ENCODE measurements at places on chromosomes 11 and 22.

- no peak for DNase-seq
Measured at GRCh38 chr11:73269459-73270015, 2.6 kb upstream of the P2RY6 start.

DNA sequence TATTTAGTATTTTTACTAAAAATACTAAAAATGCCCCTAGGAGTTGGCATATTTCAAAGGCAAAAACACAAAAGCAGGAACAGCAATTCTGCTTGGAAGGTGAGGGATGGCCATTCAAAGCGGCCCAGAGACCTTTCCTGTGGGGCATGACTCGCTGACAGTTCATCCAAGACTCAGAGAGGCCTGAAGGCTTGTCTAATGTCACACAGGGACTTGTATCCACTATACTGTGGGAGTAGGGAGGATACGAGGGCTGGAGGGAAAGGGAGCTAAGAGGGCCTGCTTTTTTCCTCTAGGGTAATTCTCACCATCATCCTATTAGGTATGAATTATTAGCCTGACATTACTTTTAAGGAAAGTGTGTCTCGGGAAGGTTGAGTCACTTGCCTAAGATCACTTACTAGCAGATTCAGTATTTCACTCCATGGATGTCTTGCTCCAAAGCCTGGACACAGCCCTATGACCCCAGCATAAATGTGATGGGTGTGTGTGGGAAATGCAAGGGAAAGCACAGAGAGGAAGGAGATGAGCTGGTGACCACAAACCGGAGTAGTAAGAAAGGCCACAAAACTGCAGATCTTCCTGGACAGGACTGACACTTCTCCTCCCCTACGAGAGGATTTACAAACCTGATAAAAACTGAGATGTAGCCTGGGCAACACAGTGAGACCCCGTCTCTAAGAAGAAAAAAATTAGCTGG lies 16.7 kb upstream of the UCP3 start:
- no peak for DNase-seq

DNA sequence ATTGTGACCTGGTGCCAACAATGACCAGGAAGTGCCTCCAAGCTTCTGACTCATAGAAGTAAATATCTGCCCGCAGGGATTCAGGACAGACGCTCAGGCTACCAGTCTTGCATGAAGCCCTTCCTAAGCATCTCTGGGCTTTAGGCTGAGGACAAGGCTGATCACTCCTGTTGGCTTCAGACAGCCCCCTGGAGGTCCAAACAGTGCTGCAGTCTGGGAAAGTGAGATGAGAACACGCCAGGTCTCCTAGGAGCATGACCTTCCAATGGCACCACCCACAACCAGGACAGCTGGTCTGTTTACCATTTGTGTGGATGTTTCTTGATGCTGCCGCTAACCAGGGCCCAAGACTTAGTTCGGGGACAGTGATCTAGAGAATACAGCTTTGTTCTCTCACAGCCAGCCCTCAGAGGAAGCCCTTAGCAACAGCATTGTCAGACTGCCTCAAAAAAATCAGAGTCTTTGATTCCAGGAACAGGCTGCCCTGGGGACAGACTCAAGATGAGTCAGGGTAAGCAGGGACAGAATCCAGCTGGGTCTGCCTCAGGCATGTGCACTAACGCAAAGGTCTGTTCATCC lies 111.2 kb downstream of the ZNF280B start:
- no peak for DNase-seq

- DNase-seq: no peak
Measured at GRCh38 chr22:36998620-36999351, 20.5 kb downstream of the TST start.

DNA sequence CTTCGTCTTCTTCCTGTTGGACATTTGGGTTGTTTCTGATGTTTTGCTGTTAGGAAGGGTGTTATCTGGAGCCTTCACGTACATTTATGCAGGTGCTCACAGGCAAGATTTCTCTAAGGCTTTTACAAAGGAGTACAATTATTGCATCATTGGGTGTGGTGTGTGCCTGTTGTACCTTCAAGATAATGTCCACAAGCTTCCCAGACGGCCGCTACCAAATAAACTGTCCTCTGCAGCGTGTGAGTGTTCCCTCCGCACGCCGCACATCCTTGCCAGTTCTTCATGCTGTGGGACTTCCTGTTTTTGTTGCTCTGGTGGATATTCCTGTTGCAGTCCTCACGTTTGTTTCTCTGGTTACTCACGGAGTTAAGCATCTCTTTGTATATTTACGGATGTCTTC lies 133.3 kb downstream of the TBC1D22A start:
- DNase-seq: no peak

- no peak for DNase-seq
Measured at GRCh38 chr11:15327786-15328231, 213.1 kb downstream of the INSC start.

DNA sequence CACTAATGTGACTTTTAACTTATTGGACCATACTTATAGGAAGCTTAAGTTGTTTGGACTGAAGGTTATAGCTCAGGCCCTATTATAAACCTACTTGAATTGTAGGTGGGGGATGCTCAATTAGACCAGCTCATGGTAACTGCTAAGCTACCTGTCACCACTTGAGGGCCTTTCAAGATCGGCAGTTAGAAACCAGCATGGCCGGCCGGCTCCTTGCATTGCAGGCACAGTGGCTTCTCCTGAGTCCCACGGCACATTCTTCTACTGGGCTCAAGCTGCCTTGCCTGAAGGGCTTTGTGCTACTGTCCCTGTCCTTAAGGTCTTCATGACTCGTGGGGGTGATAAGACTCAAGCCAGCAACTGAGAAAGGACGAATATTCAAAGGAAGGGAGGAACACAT lies 70.8 kb downstream of the TBC1D22A start:
- no peak for DNase-seq

GRCh38 chr22:25419247-25420113 lies 145.0 kb upstream of the GRK3 start:
- DNase-seq: no peak

- DNase-seq: no peak
Measured at GRCh38 chr11:127816962-127817361, 770.4 kb downstream of the ETS1 start.

- DNase-seq: no peak
Measured at GRCh38 chr11:26399336-26399735, 67.4 kb downstream of the ANO3 start.

DNA sequence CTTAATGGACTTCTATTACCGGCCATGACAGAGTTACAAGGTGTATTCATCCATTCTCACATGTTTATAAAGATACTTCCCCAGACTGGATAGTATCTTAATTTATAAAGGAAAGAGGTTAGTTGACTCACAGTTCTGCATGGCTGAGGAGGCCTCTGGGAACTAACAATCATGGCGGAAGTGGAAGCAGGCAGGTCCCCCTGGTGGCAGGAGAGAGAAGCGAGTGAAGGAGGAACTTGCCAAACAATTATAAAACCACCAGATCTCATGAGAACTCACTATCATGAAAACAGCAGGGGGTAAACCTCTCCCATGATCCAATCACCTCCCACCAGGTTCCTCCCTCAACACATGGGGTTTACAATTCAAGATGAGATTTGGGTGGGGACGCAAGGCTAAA lies 170.0 kb upstream of the PDGFD start:
- no peak for DNase-seq

DNA sequence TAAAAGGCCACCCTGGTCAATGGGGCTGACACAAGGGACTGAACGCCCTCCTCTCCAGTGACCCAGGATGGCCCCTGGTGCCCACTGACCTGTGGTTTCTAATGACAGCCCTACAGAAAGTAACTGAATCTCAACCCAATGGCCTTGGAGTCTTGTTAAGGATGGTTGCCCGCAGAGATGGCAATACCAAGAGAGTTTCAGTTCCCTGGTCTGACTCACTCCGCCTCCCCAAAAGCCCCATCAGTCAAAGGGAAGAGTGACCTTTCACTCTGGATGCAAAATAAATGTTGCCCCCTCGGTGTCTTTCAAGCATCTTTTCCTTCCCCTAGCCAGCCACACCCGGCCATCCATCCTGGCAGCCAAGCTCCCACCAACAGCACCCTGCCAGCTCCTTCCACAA lies 57.7 kb upstream of the ISX start:
- DNase-seq: no peak

GRCh38 chr11:12546660-12547059 lies 127.6 kb upstream of the TEAD1 start:
- DNase-seq: no peak

DNA sequence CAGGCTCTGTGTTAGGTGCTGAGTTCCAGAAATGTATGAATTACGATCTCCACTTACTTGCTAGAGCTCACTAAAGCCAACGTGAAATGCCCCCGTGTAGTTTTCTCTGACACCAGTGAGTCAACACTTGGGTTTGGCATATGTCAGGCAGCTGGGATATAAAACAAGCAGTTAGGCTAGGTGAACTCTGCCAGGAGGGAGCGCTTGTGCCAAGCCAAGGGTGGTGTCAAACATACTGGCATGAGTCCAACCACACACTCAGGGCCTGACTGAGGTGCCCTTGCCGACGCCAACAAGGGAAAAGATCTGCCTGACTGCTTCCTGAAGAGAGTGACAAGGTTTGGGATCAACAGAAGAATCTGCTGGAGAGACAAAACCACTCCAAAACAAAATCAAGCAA lies 167.8 kb upstream of the NARS2 start:
- DNase-seq: no peak

DNA sequence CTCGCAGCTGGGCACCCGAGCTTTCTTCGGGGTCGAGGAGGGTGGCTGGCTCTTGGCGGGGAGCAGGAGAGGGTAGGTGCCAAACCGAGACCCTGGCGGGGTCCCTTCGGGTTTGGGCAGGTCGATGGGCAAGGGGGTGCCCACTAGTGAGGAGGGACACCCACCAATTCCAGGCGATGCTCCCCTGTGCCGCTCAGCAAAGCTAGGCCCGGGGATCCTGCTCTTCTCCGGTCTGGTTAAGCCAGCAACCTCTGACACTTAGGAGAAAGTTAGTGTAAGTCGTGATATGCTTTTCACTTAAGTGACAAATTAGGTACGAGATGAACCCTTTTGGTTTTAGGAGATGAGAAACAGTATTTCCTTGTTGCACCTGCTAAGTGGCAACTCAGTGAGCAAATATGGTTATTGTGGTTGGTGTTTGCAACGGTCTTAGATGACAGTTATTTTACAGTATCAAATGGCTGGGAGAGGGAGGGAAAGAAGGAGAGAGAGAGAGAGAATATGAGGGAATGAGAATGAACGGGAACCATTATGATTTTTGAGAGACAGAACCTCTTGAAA lies 565 bp downstream of the NUCB2 start:
- DNase-seq: no peak

GRCh38 chr11:127791844-127792243 lies 791.3 kb upstream of the KIRREL3 start:
- no peak for DNase-seq

DNA sequence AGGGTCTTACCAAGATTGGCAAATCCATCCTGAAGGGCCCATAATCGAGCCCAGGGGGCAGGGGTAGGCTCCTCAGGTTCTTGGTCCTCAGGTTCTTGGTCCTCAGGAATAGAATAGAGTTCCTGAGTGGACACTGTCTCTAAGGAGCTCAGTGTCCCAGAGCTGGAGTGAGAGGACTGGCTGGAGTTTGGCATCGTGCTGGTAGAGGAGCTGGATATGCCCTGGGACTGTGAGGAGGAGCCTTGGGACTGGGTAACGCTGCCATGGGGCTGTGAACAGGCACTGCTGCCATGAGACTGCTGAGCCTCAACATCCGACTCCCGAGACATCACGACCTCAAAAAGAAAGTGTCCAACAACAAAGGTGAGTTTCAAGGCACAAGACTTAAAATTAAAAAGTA lies 7.2 kb downstream of the CHEK2 start:
- DNase-seq: no peak

DNA sequence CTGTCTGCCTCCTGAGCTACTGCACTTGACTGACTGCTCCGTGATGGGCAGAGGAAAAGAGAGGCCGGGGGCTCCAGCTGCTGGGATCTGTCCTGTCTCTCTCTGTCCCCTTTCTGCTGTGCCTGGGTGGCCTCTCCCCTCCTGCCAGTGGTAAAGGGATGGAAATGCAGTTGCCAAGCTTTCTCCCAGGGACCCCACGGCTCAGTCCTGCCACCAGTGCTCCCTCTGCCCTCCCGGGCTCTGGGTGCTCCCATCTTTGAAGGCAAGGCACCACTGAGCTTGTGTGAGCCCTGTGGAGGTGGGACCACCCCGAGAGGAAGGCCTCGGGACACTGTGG lies 32.0 kb downstream of the NADSYN1 start:
- DNase-seq: no peak

- DNase-seq: no peak
Measured at GRCh38 chr22:26968859-26969523, 311.6 kb downstream of the MIAT start.

- DNase-seq: no peak
Measured at GRCh38 chr11:96088914-96089313, 165.0 kb upstream of the MTMR2 start.

GRCh38 chr11:92827132-92827531 lies 142.3 kb upstream of the MTNR1B start:
- no peak for DNase-seq

DNA sequence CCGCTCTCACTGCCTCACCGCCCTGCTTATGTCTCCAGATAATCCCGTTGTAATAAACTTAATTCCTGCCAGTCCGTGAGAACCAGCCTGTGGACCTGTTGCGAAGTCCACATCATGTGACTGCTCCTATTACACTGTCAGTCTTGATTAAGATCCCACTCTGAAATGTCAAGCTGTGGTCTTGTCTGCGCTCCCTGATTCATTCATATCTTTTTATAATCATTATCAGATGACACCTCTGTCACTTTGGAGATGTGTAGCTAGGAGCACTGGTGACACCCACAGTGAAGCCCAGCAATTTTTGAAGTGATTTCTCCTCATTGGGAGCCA lies 377.3 kb downstream of the TBC1D22A start:
- no peak for DNase-seq

- DNase-seq: peak; percentile 26
Measured at GRCh38 chr11:86218125-86219084, 26.1 kb upstream of the EED start.

DNA sequence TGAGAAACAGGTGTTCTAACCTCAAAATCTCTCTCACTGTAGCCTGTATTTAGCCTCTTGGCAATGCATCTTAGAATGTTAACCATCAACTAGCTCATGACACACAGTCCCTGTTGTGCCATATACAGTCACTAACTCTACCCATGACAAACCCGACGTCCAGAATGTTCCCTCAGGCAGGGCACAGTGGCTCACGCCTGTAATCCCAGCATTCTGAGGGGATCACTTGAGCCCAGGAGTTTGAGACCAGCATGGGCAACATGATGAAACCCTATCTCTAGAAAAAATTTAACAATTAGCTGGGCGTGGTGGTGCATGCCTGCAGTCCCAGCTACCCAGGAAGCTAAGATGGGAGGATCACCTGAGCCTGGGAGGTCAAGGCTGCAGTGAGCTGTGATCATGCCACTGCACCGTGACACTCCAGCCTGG lies 18.2 kb upstream of the CCDC34 start:
- DNase-seq: no peak

GRCh38 chr22:25109878-25110595 lies 89.6 kb upstream of the CRYBB3 start:
- no peak for DNase-seq

GRCh38 chr11:105282658-105283057 lies 143.1 kb upstream of the CARD18 start:
- no peak for DNase-seq
